ENCODE measurements at places on chromosomes 3 and 15.

DNA sequence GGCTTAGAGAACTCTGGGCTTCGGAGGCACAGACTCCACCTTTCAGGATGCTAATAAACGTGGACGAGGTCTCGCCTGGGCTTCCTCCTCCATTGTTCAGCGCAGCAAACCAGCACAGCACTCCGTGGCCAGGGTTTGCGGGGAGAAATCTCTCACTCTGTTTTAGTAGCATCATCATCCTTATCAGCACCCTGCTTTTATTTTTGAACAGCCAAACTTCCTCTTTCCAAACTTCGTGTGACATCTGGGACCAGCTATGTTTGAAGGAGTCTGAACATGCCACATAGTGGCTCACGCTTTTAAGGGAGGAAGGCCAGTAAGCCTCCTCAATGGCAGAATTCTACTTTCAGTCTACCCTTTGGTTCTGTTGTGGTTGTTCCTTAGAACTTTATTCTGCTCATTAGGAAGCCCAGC is 149.0 kb downstream of the PGPEP1L start:
- DNase-seq = no peak

GRCh38 chr3:62601238-62602070 is 228.1 kb upstream of the FEZF2 start:
- no peak for DNase-seq

DNA sequence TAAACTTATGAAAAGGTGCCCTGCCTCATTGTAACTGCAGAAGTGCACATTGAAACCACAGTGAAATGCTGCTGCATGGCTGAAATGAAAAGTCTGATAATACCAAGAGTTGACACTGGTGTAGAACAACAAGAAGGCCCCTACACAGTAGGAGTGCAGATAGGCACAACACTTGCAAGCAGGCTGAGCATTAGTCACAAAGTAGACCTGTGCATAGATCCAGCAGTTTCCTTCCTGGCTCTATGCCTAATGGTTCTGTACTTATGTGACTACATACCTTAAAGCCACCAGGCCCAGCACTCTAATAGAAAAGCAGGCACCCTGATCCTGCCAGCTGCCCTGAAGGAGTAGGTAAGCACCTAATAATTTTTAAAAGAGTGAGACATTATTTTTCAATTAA is 41.8 kb downstream of the PRR23E start:
- no peak for DNase-seq

- DNase-seq = no peak
Measured at GRCh38 chr3:23501201-23501802, 298.2 kb downstream of the UBE2E2 start.

GRCh38 chr15:66231394-66232266 is 21.9 kb downstream of the MEGF11 start:
- no peak for DNase-seq

- peak; percentile 19 for DNase-seq
Measured at GRCh38 chr15:72599855-72600464, 54.5 kb upstream of the GOLGA6B start.

DNA sequence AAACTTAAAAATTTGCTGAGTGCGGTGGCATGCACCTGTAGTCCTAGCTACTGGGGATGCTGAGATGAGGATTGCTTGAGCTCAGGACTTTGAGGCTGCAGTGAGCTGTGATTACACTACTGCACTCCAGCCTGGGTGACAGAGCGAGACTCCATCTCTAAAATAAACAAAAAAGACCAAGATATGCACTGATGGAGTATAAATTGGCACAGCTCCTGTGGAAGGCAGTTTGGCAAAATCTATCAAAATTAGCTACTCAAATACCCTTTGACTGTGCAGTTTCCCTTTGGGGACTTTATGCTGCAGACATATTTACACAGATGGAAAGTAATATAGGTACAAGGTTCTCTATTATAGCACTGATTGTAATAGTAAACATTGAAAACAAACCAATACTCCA is 18.1 kb upstream of the U2SURP start:
- no peak for DNase-seq

DNA sequence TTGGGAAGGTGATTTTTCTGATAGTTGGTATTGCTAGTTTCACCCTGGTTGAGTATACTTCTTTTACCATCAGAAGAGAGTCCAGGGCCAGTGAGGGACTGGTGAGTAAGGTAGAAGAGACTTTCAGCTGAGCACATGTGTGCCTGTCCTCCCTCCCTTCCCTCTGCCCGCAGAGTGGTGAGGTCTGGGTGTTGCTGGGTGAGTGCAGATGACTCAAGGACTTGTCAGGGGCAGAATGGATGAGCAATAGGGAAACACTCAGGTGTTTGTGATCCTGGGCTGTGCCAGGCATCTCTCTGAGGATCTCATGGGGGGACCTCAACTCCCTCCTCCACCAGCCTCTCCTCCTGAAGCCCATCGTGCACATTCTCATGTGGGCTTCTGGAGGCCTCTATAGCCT is 76.0 kb upstream of the GSK3B start:
- no peak for DNase-seq

- DNase-seq = no peak
Measured at GRCh38 chr15:59531066-59531675, 80.4 kb upstream of the GCNT3 start.

DNA sequence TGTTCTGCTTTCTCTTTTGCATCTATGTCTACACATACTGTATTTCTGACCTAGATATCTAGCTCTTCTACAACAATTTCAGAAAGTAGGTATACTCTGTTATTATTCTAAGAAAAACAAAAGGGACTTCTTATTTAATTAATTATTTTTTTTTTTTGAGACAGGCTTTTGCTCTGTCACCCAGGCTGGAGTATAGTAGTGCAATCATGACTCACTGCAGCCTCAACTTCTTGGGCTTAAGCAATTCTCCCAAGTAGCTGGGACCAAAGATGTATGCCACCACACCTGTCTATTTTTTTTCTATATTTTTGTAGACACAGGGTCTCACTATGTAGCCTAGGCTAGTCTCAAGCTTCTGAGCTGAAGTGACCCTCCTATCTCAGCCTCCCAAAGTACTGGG is 130.6 kb downstream of the MBNL1 start:
- no peak for DNase-seq

- DNase-seq = no peak
Measured at GRCh38 chr15:65884511-65884910, 15.2 kb downstream of the RAB11A start.

DNA sequence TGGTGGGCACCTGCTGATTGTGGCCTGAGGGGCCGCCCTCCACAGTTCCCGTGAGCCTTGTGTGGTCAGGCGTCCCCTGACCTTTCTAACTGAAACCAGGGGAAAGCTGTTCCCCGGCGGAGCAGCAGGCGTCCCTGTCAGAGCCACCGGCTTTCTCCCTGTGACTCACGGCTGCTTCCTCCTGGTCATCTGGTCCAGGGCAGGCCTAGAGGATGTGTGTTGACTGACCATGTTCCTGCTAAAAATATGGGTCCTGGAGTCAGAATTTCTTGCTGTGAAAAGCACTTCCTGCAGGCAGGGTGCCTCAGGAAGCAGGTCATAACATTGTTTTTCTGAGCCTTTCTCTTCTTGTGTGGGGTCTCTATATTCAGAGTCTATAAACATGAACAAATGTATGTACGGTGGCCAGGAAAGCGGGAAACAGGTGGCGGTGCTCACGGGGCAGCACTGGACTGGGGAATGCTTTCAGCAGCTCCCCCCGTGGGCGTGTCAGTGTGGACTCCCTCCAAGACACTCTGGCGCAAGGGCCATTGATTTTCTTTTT is 38.4 kb upstream of the CGNL1 start:
- DNase-seq = no peak

- no peak for DNase-seq
Measured at GRCh38 chr3:105688821-105689220, 180.0 kb downstream of the CBLB start.

GRCh38 chr3:94619643-94620042 is 556.8 kb downstream of the NSUN3 start:
- DNase-seq = no peak

DNA sequence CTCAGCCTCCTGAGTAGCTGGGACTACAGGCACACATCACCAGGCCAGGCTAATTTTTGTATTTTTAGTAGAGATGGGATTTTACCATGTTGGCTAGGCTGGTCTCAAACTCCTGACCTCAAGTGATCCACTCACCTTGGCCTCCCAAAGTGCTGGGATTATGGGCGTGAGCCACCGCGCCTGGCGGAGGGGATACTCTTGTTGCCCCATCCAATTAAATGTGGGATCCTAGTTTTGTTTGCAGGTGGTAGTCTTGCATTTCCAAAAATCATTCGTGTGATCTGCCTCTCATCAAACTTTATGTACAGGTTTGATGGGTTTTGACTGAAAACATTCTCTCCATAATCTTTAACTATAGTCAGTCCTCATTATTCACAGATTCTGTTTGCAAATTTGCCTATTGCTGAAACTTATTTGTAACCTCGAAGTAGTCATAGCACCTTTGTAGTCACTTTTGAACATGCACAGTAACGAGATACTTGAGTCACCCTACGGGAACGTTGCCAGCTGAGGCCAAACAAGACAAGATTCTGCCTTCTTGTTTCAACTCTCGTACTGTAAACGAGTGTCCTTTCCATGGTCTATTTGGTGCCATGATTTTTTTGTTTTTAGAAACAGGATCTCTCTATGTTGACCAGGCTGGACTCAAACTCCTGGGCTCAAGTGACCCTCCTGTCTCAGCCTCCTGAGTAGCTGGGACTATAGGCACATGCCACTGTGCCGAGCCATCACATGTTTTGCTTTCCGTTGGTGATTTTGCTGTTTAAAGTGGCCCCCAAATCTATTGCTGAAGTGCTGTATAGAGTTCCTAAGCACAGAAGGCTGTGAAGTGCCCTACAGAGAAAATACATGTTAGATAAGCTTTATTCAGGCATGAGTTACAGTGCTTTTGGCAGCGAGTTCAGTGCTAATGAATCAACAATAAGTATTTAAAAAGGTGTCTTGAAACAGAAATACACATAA is 8.1 kb upstream of the MAPK6 start:
- DNase-seq = peak; percentile 61

Measured in stimulated activated naive CD8-positive, alpha-beta T cell treated with anti-CD3 and anti-CD28 coated beads, Interleukin-15, Interleukin-2, amounts not matched to agents 100 U/mL and 50 U/mL, for 24 hours (primary cell).